Naive thymus-derived CD8-positive, alpha-beta T cell (primary cell): ENCODE measurements at places on chromosomes 6 and 20. TPM values are rescaled to one million over a fixed set of nuclear protein-coding genes. Genes with fewer than 3 reads are reported as not detected.

The MAP7 gene
- not detected for total RNA-seq

GRCh38 chr20:62616728-62617621 is 25.3 kb upstream of the SLCO4A1 start:
- DNase-seq: peak; percentile 55

DNA sequence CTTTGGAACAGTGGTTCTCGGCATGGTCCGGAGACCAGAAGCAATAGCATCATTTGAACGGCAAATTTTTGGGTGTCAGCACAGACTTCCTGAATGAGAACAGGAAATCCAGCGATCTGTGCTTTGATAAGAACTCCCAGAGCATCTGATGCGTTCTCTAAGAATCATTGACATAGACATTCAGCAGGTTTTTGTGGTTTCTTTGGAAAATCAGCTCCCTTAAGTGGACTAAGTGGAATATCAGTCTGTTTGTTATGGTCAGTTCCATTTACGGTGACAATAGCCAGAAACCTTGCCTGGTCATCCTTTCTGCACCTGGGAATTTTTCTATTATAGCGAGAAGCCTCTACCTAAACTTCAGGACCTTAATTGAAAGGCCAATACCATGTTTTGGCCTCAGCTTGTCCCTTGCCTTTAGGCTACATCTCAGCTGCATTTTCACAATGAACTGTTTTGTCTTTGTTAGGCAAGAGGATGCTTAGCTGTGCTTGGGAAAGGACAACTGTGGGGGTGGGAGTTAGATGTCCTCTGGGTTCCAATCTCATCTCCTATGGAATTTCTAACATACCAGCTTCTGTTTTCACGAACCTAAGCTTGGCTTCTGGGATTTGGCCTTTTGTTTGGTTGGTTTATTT is 299.7 kb downstream of the CDKAL1 start:
- no peak for DNase-seq

The ECHDC1 gene
- total RNA-seq: 46.5 TPM
